ENCODE measurements at places on chromosomes 3 and 15.

DNA sequence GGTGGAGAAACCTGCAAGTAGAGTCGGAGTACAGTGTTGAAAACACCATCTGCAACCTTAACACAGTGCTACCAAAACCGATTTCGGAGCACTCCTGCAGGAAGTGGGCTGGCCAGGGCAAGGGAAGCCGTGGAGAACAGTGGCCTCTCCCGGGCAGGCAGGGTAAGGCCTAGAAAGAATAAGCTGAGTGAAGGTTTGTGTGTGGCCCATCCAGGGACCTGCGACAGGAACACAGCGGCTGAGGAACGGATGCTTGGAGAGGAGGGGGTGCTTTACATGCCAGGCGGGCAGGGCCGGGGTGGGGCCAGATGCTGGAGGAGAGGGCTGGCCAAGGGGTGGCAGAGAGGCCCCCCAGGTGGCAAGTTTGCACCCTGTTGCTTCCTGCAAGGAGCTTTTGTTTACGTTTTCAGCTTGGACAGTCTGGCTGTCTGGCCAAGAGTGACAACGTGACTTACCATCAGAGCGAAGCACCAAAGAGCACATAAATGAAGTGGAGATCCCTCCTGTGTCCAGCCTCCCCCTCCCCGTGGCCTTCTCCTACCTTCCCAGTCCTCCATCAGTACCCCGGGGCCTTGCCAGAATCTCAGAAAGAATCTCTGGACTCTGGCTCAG, 156.5 kb downstream of the PGPEP1L start:
- DNase-seq = peak; percentile 64

GRCh38 chr3:188241883-188242282, 87.9 kb downstream of the LPP start:
- peak; percentile 56 for DNase-seq

DNA sequence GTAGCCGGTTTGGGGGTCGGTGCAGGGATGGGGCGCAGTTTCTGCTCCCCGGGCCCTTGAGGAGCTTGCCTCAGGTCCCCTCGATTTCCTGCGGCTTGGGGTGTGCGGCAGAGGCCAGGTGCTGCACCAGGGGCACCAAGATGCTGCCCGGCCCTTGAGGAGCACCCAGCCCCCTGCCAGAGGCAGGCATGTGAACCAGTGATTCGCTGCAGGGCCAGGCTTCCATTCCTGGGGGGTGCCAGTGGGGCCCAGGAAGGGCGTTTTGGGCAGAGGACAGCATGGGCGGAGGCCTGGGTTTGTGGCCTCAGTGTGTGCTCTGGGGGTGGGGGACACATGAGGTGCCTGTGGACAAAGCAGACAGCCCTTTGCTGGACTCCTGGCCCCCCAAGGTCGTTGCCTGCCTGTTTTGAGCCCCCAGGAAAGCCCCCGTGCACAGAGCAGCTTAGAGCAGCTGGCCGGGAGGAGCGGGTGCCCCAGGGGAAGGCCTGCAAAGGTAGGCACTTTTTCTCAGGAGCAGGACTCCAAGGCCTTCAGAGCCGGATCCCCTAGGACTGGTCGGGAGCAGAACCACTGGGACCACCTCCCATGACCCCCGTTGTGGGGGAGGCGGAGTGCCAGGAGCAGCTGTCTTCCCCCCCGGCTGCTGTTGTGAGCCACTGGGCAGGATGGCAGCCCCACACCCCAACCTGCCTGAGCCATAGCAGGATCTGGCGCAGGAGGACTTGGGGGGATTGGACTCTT, 1.6 kb downstream of the PLXNA1 start:
- DNase-seq = peak; percentile 40

DNA sequence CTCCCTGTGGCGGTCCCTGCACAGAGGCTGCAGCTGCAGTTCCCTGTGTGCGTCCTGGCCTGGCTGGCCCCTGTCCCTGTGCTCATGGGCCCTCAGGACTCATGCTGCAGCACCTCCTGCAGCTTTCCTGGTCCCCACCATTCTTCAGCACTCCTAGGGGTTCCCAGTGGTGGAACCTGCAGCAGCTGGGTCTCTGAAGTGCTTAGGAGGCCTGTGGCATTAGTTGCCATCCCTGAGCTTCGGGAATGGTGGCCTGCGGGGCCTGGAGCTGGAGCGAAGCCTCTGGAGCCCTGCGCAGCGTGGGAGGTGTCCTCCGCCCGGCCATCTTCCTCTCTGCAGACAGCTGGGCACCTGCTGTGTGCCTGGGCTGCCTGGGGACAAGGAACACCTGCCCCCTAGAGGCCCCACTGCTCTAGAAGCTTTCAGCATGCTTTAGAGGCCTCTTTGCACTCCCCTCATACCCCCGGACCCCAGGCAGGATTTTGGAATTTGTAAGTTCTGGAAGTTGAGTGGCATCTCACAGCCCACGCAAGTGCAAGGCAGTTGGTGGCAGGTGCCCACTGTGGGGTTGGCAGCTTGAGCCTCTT, 13.1 kb downstream of the PLXNA1 start:
- DNase-seq = no peak

- peak; percentile 47 for DNase-seq
These were observed 204.0 kb upstream of the NANOGP8 start for GRCh38 chr15:35289024-35289617.

DNA sequence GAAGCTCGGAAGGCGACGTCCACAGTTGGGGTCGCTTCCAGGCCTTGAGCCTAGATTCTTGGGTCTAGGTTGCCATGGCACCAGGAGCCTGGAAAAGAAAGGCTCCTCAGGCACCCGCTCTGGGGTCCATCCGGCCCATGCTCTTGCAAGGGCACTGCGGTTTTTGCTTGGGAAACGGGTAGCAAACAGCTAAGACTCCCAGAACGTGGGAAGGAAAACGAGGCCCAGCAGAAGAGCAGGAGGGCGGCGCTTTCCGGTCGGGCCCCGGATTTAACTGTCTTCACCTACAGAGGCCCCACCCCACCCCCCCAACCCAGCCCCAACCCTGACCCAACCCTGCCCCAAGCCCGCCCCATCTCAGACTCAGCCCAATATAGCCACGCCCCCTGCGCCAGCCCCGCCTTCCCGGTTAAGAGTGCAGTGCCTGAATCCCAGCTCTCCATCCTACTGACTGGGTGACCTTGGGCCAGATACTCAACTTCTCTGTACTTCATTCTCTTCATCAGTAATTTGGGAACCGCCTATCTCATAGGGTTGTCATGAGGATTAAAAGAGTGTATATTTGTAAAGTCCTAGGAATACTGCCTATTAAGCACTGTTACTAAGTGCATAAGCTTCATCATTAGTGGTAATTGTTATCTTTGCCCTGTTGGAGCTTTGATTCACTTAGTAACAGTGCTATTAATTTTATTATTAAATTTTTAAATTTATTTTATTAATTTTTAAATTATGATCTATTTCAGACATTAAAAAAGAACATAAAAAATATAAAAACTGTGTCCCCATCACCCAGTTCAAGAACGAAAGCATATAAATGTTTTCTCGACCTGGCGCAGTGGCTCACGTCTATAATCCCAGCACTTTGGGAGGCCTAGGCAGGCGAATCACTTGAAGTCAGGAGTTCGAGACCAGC, 28.4 kb upstream of the SMAD6 start:
- DNase-seq = no peak

DNA sequence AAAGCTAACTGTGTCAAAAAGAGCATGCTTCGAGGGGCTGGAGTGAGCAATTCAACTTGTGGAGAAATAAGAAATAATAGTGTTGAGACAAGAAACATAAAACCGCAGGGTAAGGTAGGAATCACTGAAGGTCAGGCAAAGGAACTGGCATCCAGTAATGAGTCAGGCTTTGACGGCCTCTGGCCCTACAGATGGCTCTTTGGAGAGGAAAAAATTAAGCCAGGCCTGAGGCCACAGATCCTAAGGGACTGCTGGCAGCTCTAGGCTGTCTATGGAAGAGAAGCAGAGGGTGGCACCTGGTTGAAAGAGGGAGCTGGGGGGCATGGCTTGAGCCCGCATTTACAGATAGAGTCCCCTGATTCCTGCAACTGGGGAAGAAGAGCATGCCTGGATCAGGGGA, 28.6 kb upstream of the ZSCAN2 start:
- DNase-seq = peak; percentile 31

DNA sequence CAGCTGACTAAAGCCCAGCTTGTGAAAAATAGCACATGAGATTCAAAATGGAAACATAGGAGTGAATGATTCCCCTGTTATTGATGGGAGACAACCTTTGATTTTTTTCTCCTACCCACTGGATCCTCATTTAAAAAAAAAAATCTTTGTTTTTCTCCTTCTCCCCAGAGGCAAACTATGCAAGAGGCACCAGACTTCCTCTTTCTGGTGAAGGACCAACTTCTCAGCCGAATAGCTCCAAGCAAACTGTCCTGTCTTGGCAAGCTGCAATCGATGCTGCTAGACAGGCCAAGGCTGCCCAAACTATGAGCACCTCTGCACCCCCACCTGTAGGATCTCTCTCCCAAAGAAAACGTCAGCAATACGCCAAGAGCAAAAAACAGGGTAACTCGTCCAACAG, 2.6 kb downstream of the CACNA1D start:
- DNase-seq = no peak

- DNase-seq = no peak
These were observed 24.4 kb downstream of the RLBP1 start for GRCh38 chr15:89196994-89197393.

DNA sequence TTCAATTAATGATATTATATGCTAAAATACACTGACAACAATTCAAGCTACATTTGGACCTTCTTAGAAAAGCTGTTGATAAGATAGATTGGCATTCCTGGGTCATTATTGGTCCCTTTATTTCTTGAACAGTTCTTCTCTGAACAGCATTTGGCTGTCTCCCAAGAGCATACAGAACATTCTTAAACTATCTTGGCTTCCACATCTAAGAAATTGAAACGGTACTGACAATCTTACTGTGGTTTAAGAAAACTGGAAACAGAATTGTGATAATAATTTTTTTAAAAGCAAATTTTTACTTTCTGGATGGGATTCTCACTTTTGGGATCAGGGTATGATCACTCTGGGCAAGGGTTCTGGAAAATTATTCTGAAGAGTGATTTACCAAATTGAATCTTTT, 161.7 kb upstream of the ZNF385D start:
- peak; percentile 55 for DNase-seq

GRCh38 chr3:112377568-112378071, 44.7 kb downstream of the CD200 start:
- DNase-seq = peak; percentile 10

GRCh38 chr3:142626971-142627370, 30.8 kb downstream of the PLS1 start:
- DNase-seq = no peak

GRCh38 chr15:81968691-81969090, 77.1 kb downstream of the MEX3B start:
- no peak for DNase-seq

- DNase-seq = peak; percentile 75
These were observed 118.2 kb upstream of the THBS1 start for GRCh38 chr15:39462691-39463090.

DNA sequence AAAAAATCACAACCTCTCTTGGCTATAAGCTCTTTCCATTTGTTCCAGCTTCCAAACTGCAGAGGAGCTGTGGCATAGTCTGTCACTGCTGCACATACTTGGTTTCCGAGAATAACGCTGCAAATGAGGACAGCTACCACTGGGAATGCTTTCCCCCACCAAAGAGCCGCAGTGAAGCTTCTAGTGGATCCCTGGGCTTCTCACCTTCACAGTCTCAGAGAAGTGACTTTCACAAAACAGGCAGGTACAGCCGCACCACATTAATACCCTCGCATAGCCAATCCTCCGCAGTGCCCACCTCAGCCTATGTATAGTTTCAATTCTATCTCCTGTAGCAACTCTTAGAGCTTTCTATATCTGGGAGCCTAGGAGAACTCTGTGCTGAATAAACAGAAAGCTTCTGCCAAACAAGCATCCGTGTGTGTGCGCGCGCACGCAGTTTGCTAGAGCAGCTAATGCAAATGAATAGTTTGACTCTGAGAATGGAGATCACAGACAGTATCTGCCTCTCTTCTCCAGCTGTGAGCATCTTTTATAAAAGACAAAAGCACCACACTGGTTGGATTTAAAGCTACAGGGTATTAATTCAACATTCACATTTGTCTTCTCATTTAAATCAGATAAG, 81.9 kb upstream of the PLXND1 start:
- DNase-seq = peak; percentile 68

DNA sequence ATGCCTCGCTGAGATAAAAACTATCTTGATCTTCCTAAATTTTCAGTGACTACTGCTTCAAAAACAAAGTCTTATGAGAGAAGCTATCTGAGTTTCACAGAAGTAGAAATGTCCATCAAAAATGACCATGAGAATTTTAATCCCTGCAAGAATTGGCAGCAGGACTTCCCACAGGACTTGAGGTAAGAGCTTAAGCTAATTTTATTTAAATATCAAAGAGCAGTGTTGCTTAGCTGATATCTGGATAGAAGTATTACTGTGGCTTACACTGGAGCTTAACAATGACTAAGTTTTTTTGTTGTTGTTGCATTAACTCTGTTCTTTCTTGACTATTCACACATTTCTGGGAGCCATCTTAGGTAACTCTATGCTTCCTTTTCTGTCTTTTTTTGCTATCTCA, 60.8 kb upstream of the EPHA3 start:
- DNase-seq = no peak

DNA sequence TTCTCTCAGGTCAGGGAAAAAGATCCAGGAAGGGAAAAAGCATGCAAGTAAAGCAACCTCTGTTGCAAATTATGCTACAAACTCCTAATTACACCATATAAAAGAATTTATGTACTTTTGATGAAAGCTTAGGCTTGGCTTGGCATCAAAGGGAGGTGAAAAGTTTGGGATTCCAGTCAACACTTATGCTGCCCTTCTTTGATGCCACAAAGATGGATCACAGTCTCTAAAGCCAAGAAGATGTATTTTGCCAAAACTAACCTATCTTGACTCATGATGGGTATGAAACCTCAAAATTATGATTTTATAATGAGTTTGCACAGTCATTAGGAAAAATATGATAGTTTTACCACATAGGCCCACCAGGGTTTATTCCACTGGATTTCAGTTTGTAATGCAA, 101.0 kb upstream of the CCDC80 start:
- DNase-seq = no peak

- peak; percentile 76 for DNase-seq
These were observed 79.4 kb upstream of the ATP11B start for GRCh38 chr3:182713743-182714517.

DNA sequence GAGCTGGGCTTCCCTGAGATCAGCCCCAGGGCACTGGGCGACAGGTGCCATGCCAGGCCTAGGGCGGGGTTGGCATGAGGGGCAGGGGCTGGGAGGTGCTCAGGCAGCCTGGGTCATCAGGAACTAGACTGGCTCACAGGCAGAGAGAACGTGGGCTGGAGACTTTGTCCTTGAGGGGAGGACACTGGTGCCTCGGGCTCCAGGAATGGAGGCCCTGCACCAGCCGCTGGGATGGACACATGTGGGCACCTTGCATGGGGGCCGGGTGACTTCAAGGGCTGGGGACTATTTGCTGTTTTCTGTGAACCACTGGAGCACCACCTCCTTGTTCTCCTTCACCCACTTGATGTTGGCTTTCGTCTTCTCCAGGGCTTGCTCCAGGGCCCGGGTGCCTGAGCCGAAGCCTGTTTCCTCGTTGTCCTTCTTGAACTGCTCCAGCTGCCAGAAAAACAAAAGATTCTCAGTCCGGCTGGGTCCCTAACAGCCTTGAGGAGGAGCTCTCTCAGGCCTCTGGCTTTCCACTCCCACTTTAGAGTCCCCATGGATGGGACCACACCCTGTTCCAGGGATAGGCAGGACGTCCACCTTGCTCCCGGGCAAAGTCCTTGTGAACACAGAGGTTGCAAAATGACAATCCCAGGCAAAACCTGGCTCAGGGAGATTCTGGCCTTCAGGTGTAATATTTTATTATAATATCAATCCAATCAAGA, 9.1 kb downstream of the MESP2 start:
- no peak for DNase-seq
